ENCODE measurements at places on chromosomes 12 and 14.

- no peaks in the 10 kb centered on the region for H3K36me3 ChIP-seq
- no peak overlapping the region for H3K4me3 ChIP-seq
- H3K27me3 ChIP-seq, result no peaks in the 10 kb centered on the region
Measured at GRCh38 chr12:29396774-29397173, 15.8 kb upstream of the ERGIC2 start.

- H3K27me3 ChIP-seq, result peaks cover 53% of the 10 kb centered on the region
- peak; percentile 77 for DNase-seq
- no peaks in the 10 kb centered on the region for H3K36me3 ChIP-seq
- peak overlapping the region; percentile 11 for H3K4me3 ChIP-seq
Measured at GRCh38 chr12:132323171-132324010, 6.0 kb downstream of the GALNT9 start.

GRCh38 chr14:100786131-100786530, 39.8 kb upstream of the MEG3 start:
- H3K4me1 ChIP-seq, result no peaks in the 10 kb centered on the region
- H3K4me3 ChIP-seq, result no peak overlapping the region
- peak; percentile 41 for DNase-seq
- H3K27ac ChIP-seq, result no peak overlapping the region

GRCh38 chr12:29277231-29277630, 103.7 kb downstream of the ERGIC2 start:
- H3K27me3 ChIP-seq, result no peaks in the 10 kb centered on the region
- DNase-seq, result no peak
- no peak overlapping the region for H3K4me3 ChIP-seq
- H3K36me3 ChIP-seq, result no peaks in the 10 kb centered on the region
- H3K27ac ChIP-seq, result no peak overlapping the region
- H3K4me1 ChIP-seq, result no peaks in the 10 kb centered on the region

- no peaks in the 10 kb centered on the region for H3K4me1 ChIP-seq
- H3K36me3 ChIP-seq, result no peaks in the 10 kb centered on the region
- H3K27ac ChIP-seq, result no peak overlapping the region
- H3K4me3 ChIP-seq, result no peak overlapping the region
Measured at GRCh38 chr12:110266980-110267620, 13.9 kb upstream of the ATP2A2 start.

GRCh38 chr12:27838543-27839185, 58.6 kb upstream of the MANSC4 start:
- no peak for DNase-seq
- peaks cover 10% of the 10 kb centered on the region for H3K4me1 ChIP-seq
- H3K36me3 ChIP-seq, result no peaks in the 10 kb centered on the region
- H3K27ac ChIP-seq, result no peak overlapping the region
- H3K4me3 ChIP-seq, result no peak overlapping the region

Measured in spleen (tissue), 13 donors.